ENCODE measurements at places on chromosomes 2 and 18.

DNA sequence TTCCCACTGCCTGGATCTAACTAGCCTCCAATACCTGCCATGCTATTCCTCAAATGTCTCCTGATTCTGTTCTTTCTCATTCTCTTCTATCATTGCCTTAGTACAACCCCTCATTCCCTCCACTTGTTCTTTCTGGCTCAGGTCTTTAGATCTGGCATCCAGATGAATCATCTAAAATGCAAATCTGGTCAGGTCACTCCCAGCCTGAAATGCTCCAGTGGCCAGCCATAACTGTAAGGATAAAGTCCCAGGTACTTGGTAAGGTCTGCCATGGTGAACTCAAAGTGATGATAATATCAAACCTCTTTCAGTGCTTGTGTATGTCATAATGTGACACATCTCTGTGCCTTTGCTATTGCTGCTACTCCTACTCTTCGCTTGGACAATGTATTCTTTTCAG lies 2.9 kb upstream of the SNRNP27 start:
- DNase-seq = no peak

DNA sequence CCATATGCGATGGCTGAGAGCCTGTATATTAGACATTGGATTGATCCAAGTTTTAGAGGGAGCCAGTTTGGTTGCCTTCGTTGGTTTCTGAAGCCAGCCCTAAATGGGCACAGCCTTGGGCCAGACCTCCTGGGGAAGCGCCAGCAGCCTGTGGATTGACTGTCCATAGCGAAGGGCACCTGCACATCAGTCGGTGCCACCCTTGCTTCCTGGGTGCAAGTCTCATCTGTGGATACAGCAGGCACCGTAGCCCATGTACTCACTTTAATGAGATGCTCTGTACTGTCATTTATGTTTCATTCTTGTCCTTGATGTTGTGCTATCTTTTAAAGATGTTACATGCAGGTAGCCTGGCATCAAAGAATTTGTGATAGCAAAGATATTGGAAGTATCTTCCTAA lies 536.4 kb upstream of the NRP2 start:
- no peak for DNase-seq

DNA sequence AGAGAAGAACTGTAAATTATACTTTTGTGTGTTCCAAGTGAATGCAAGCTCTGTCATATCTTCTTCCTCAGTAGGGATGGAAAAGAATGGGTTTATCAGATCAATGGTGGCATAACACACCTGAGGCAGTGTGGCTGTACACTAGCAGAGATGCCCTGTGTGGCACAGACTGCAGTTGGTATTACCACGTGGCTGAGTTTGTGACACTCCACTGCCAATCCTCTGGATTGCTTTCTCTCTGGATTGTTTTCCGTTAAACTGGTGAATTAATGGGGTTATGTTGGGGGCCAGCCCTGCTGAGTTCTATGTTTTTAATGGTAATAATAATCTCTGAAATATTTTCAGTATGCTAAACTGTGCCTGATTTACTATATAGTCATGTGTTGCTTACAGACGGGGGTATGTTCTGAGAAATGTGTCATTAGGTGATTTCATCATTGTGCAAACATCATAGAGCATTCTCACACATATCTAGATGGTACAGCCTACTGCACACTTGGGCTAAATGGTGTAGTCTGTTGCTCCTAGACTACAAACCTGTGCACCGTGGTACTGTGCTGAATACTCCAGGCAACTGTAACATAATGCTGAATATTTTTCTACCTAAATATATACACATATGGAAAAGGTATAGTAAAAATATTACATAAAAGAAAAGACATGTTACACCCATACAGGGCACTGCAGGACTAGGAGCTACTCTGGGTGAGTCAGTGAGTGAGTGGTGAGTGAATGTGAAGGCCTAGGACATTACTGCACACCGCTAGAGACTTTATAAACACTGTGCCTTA lies 84.7 kb upstream of the ST6GAL2 start:
- DNase-seq = no peak

- no peak for DNase-seq
Observed at GRCh38 chr2:203880557-203881125, 13.1 kb downstream of the CTLA4 start.

GRCh38 chr18:10475654-10476291 lies 21.3 kb downstream of the APCDD1 start:
- DNase-seq = peak; percentile 10

DNA sequence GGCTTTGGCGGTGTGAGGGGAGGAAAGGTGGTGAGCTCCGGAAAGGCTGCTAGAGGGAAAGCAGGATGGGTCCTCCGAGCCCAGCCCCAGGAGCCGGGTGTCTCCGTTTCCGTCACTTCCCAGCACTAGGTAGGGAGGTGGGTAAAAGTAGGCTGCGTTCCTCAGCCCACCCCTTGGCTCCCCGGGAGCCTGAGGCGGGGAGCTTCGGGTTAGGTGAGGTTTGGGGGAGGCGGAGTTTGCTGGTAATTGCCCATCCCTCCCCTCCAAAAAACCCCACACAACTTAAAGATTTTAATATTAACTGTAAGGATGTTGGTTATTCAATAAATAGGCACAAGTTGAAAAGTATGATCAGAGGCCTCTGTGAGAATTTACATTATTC lies 552 bp upstream of the ATF2 start:
- DNase-seq = no peak

GRCh38 chr2:41698678-41699422 lies 349.0 kb upstream of the PKDCC start:
- peak; percentile 49 for DNase-seq

DNA sequence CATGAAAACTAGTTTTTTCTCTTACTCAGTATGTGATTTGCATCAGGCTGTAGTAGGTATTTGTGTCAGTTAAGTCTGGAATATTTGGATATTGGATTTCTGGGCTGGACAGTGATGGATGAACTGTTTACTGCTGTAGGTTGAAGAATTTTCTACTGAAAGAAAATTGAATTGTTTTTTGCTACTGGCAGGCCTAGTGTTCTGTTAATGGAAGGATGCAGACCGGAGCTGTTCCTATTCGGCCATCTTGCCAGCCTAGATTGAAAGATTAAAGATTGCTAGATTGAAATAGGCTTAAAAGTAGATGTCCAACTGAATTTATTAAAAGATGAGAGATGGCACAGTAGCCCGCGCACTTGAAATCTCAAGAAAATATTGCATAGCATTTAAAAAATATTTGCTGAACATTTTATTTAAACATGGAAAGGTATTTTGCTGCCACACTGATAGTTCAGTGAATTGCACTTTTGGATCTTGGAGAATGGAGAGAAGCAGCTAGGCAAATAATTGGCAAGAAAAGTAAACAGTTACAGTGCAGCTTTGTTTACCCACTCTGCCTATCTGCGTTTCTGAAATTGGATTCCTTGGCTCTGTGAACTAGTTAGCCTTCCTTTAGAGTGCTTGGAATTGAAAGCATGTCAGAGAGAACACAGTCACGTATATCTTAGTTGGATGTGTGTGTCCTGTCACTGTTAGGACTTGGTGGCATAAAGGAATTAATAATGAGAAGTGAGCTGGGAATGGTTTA lies 54.1 kb downstream of the EPB41L5 start:
- peak; percentile 10 for DNase-seq

DNA sequence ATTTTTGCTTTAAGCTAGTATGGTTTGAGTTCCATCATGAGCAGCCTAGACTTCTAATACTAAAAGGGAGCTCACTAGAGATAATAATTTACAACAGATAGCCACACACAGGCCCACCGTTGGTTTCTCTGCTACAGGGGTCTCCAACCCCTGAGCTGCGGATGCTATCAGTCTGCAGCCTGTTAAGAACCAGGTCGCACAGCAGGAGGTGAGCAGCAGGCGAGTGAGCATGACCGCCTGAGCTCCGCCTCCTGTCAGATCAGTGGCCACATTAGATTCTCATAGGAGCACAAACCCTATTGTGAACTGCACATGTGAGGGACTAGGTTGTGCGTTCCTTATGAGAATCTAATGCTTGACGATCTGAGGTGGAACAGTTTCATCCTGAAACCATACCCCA lies 150.6 kb downstream of the HRH4 start:
- no peak for DNase-seq

Measured in SK-N-DZ (cell line).